CD14-positive monocyte (primary cell): ENCODE measurements at places on chromosomes 5 and 9. TPM values are rescaled to one million over a fixed set of nuclear protein-coding genes. Genes with fewer than 3 reads are reported as not detected.

- no peak for DNase-seq
Observed at GRCh38 chr9:36843964-36844363, 190.1 kb downstream of the PAX5 start.

- no peak for DNase-seq
Observed at GRCh38 chr5:132262882-132263547, 5.5 kb downstream of the PDLIM4 start.

DNA sequence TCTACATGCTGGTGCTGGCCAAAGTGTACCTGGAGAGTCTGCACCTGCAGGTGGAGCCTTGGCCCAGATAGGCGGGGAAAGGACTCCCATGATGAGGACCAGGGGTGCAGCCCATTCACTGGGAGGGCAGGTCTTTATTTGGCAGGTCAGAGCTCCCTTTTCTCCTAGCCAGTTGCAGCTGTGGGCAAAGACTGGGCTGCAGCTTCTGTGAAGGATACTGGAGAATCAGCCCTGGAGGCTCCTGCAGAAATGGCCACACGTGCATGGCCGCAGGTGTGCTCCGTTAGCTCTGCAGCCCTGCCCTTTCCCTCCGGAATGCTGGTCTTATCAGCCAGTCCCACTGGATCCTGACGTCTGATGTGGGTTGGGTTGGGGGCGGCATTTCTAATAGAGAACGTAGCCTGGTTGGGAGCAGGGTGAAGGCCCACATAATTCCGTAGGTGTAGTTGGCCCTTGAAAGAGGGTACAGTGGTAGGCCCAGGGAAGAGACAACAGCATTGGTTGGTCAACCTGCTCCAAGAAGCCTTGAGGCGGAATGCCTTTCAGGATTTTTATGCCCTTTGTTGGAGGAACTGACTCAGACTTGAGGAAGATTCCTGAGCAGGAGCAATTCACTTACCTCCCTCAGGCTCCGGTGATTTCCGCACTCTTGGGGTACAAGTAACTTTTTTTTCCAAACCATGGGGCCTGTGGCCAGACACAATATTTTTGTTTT, 22.0 kb upstream of the TIFAB start:
- DNase-seq, result no peak

GRCh38 chr9:71830929-71831328, 62.6 kb upstream of the CEMIP2 start:
- no peak for DNase-seq

- DNase-seq, result no peak
Observed at GRCh38 chr9:3150074-3150473, 306.2 kb upstream of the PUM3 start.

GRCh38 chr5:128253161-128253560, 169.6 kb downstream of the SLC12A2 start:
- no peak for DNase-seq

- no peak for DNase-seq
Observed at GRCh38 chr5:90888511-90889324, 330.1 kb downstream of the ADGRV1 start.

DNA sequence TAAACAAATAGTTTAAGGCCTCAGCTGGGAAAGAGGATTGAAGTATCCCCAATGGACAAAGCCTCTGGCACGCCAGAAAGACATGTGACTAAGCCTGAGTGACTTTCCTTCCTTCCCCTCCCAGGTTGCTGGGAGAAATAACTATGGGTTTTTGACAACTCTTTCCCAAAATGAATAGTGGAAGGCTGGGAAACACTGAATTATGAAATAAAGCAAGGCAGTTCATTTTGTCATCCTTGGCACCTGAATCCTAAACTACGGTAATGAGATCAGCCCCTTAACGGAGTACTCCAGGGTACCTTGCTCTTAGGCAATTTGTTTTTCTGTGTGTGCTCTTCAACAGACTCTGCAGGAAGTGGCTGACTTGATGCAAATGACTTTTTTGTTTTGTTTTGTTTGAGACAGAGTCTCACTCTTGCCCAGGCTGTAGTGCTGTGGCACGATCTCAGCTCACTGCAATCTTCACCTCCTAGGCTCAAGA, 75.2 kb downstream of the LMNB1 start:
- DNase-seq, result no peak

- DNase-seq, result no peak
Observed at GRCh38 chr9:118883411-118883810, 485.8 kb downstream of the BRINP1 start.

- no peak for DNase-seq
Observed at GRCh38 chr5:108810717-108811116, 63.0 kb downstream of the FER start.

DNA sequence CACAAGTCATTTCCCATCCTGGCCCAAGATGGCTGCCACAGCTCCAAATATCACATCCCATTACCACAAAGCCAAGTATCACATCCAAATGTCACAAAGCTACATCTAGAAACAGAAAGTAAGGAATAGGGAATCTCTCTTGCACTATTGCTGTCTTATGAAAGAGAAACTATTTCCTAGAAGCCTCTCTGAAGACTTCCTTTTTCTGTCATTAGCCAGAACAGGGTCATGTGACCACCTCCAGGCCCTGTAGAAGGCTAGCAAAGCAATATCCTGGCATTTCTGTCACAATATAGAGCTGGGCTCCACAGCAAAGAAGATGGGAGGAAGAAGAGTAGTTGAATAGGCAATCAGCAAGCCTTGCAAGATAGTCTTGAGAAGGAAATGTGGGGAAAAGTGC, 99.2 kb downstream of the SH3TC2 start:
- DNase-seq, result peak; percentile 85

GRCh38 chr5:2164586-2164985, 281.9 kb upstream of the IRX4 start:
- DNase-seq, result no peak

GRCh38 chr5:132272311-132273210, 15.1 kb downstream of the PDLIM4 start:
- DNase-seq, result peak; percentile 56

DNA sequence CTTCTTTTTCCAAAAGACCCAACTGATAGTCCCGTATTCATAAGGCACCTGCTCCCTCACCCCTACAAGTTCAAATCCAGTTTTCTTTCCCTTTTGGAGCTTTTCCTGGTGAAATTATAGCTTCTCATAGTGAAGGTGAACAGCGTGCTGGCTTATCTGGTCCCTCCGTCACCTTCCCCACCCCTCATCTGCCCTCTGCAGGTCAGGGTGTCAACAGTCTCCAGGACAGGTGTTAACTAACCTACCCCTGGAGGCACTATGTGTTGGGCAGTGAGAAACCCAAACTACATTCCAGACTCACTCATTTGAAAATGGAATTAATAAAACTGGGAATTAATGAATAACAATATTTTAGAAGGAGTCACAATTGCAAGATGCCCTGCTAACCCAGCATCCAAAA, 109.0 kb upstream of the TAS2R1 start:
- no peak for DNase-seq

GRCh38 chr9:129178568-129179382, 714 bp upstream of the IER5L start:
- no peak for DNase-seq

- no peak for DNase-seq
Observed at GRCh38 chr5:153520952-153521351, 30.5 kb downstream of the GRIA1 start.

GRCh38 chr9:85740787-85741094, 1.0 kb downstream of the AGTPBP1 start:
- DNase-seq, result no peak

- DNase-seq, result no peak
Observed at GRCh38 chr5:71013575-71013974, 11.6 kb downstream of the NAIP start.

- DNase-seq, result no peak
Observed at GRCh38 chr5:149829954-149830353, 99.8 kb downstream of the PPARGC1B start.

GRCh38 chr9:4195285-4195684, 104.6 kb downstream of the GLIS3 start:
- DNase-seq, result no peak

DNA sequence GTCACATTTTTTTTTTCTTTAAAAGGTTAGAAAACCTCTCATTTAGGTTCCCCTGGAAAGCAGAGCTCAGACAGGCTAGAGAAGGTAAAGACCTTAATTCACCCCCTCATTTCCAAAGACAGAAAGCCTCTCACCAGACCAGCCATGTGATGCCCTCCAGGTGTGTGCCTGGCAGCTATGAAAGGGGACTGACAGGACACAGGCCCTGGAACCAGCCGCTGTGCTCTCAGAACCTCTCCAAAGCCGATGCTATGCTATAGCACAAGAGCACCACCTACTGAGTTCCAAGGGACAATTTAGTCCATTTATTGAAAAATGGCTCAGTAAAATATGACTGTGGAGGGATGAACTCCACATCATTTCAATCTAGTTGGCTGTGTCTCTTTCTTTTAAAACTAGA, 48.8 kb downstream of the FANCC start:
- no peak for DNase-seq

GRCh38 chr5:147200004-147200403, 34.8 kb upstream of the STK32A start:
- no peak for DNase-seq

SAXO1 gene
- polyA plus RNA-seq, result not detected

NOXA1 gene
- polyA plus RNA-seq, result 1.3 TPM

LECT2 gene
- polyA plus RNA-seq, result not detected in 2 replicates

CDC20B gene
- not detected for polyA plus RNA-seq

ASPN gene
- polyA plus RNA-seq, result not detected in 2 replicates

TAL2 gene
- not detected for polyA plus RNA-seq

SLC6A18 gene
- not detected for polyA plus RNA-seq

SNCB gene
- not detected for polyA plus RNA-seq

F12 gene
- 1.4 TPM for polyA plus RNA-seq

TUBB4B gene
- polyA plus RNA-seq, result 58.1 TPM

TUSC1 gene
- polyA plus RNA-seq, result 0.29 and 0.59 TPM in 2 replicates

SHC3 gene
- not detected in 2 replicates for polyA plus RNA-seq

DMRT3 gene
- polyA plus RNA-seq, result not detected

GOLM1 gene
- polyA plus RNA-seq, result 10.4 TPM

IFNA2 gene
- polyA plus RNA-seq, result not detected in 2 replicates

SLC23A1 gene
- not detected for polyA plus RNA-seq

GLIPR2 gene
- polyA plus RNA-seq, result 203 and 213 TPM in 2 replicates
